GM04504 (cell line): ENCODE measurements at places on chromosomes 1 and 21.
A peak's percentile ranks its signal among the peaks of the same experiment; 100 is the strongest.

- DNase-seq: peak; percentile 67
Observed at GRCh38 chr1:225652729-225653462, at the start of gene ENAH. ENAH (minus strand) TSS chr1:225653123; CDS start chr1:225652690, 433 bp downstream.

- no peak for DNase-seq
Observed at GRCh38 chr1:118122234-118123004, 62.6 kb downstream of the SPAG17 start.

DNA sequence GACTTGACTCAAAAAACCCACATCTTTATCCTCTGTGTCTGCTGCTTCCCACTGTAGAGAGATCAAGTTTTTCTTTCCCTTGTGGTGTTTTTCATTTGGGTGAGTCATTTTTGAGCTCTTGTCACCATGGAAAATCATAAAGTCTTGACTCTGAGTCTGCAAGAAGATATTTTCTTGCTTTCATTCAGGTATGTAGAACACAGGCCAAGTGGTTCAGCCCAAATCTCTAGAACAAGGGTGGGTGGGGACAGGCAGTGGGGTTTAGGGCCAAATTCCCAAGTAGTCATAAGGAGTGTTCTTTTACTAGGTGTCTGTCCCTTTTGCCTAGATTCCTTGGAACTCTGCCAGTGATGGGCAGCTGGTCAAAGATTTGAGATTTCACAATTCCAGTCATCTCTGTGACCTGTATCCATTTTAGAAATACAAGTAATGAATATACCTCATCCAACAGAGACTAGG, 21.5 kb upstream of the ARHGAP29 start:
- peak; percentile 91 for DNase-seq

- no peak for DNase-seq
Observed at GRCh38 chr1:29354511-29355098, 118.3 kb downstream of the PTPRU start.

DNA sequence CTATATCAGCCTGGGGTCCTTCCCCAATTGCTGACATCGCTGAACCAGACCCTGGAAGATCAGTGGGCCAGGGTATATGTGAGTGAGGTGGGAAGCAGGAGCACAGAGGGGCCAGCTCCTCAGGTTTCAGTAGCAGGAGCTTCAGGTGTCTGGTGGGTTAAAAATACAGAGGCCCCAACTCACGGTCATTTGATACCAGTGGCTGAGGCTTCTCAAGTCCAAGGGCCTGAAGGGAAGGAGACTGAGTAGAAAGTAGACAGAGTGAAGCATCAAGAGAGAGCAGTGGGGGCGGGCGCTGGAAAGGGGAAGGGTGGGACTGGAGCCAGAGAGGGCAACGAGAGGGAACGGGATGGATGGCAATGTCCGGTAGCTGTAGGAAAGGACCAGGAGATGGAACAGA, 2.0 kb upstream of the CASQ1 start:
- no peak for DNase-seq

GRCh38 chr21:46063734-46064680, 33.9 kb upstream of the COL6A2 start:
- no peak for DNase-seq

- no peak for DNase-seq
Observed at GRCh38 chr1:168719306-168720111, 9.5 kb downstream of the DPT start.

- no peak for DNase-seq
Observed at GRCh38 chr1:15622712-15623373, 5.6 kb downstream of the DDI2 start.

DNA sequence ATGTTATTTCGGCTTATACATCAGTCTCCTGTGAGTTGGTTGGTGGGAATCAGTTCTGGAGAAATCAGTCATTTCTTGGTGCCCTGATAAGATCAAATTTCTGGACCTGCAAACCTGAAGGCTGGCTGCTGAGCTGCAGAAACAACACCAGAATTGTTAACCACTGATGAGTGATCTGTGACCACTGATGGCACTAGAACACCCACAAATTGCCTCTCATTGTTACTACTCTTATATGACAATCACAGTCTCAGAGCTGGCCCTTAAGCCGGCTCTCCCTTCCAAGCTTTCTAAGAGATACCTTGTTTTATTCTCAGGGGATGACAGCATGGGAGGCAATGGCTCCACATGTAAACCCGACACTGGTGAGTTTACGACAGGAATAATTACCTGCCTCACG, 1.9 kb downstream of the C1orf162 start:
- DNase-seq: no peak

GRCh38 chr1:95207223-95207935, 26.6 kb upstream of the RWDD3 start:
- DNase-seq: no peak
